ENCODE measurements at places on chromosomes 2 and 18.

- no peak for DNase-seq
Measured at GRCh38 chr2:158619496-158619895, 162.7 kb downstream of the PKP4 start.

- no peak for DNase-seq
Measured at GRCh38 chr2:86557836-86558235, 5.4 kb downstream of the CHMP3 start.

DNA sequence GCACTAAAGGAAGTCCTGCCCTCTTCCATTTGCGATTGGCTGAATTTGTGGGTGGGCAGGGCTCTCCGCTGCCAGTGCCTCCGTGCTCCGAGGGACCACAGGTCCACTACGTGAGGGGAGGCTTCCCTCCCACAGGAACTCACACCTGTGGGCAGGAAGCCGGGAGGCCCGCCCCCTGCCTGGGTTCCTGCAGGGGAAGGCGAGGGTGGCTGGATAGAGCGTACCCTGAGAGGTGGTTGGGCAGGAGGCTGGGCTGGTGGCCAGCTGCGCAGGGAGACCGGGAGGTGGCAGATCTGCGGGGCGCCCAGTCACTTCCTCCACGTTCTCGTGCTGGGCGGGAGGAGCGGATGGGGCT is 47.0 kb upstream of the PTH2R start:
- peak; percentile 91 for DNase-seq

GRCh38 chr2:219081701-219082331 is 21.1 kb upstream of the IHH start:
- no peak for DNase-seq

- no peak for DNase-seq
Measured at GRCh38 chr2:189442468-189442867, 1.2 kb downstream of the WDR75 start.

DNA sequence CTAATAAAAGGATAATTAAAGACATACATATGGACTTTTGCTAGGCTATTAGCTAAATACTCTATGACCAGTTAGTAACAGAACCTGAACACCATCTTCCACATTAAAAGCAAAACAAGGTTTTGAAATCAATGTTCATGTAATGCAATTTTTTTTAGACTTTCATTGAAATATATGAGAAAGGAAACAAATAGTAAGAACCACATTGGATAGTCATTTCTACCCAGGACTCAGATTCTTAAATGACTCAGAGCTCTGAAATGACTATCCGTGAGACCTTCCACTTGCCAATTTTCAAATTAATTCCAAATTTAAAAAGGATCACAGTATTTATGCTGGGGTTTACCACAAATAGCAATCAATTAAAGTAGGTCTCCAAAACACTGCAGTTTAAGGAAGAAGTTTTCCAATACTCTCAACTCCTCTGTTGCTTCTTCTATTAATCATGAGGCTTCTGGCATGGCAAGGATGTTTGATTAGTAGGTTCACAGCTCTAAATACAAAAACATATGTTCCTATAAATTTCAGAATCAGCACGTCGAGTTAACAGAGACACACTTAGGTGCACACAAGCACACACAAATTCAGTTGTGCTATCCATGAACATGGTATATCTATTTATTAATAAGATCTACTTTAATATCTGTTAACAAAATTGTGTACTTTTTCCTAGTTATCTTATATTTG is 841.0 kb downstream of the RNF144A start:
- DNase-seq = no peak

DNA sequence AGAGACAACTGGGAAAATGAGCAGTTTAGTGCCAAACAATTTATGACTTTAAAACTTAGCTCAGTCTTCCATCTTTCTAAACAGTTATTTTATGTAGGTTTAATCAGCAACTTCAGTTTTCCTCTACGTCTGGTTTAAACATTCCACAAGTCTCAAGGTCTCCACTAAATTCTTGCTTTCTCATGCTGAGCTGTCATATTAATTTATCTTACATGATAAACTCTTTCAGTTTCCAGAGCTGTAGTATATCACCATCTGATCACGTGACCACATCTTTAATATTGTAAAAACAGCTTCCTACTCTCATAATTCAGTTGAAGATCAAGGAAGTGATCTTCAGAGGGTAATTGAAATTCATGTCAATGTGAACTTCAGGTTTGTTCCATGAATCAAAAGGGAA is 158.6 kb downstream of the ZNF804A start:
- no peak for DNase-seq

DNA sequence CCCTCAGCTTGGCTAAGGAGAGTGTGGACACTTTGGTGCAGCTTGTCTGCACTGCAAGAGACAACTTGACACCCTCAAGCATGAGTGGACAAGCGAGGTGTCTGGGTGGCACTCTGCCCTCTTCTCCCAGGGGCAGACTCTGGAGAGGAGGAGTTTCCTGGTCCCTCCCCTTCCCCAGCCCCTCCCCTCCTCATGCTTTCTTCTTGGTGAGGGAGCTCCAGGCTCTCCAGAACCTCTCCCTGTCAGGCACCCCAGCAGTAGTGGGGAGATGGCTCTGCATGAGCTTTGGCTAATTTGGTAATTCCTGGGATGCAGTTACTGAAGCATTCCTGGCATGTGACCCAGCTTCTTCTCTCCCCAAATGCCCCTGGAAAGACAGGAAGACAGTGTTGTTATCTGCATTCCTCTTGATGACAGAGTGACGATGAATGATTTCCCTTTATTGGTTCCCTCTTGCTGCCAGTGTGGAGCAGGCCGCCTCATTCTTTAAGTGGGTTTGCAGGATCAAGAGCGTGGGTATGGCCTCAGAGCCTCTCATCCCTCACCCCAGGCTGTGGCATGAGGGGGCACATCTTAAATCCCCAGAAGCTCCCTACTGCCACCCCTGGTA is 89.2 kb downstream of the STPG4 start:
- DNase-seq = no peak

DNA sequence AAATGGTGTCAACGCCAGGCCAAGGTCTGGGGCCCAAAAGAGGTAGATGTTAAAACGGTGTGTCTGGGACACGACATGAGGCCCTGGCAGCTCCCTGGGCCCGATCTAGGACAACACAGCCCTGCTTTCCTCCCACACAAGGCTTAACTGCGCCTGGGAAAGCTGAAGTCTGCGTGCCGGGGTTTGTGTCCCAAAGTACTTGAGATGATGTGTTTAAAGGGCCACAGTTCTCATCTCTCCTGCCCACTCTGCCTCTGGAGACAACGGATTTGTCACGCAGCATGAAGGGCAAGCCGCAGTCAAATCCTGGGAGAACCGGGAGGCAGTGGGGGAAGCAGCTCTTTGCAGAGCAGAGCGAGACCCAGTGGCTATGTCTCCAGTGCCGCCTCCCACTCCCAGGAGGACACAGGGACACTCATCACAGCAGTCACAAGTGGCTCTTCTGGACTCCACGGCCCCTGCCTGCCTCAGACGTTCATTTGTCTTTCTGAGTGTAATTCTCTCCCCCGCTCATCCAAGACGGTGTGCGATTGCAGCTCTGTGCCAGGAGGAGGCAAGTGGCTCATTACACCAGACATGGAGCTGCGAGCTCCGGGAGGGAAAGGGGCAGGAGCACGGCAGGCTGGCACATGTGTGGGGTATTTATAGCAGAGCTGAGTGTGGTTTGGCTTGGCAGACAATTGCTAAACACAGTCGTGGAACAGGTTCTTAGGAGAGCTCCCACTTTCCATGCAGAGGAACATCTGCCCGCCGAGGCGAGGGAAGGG is 57.7 kb upstream of the SEMA4C start:
- DNase-seq = no peak

DNA sequence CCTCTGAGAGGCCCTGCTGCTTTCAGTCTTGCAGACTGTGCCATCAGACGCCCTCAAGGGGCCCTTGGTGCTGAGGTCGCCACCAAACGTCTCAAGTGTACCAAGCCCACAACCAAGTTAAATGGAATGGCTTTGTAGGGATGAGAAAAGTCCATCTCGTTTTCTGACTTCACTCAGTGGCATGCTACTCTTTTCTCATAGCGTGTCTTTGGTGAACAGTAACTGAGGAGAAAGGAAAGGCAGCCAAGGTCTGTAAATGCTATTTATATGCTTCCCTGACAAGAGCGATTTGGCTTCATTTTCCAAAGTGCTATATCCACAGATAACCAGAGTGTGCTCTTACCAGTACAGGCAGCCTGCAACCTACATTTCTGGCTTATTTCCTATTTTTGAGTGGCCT is 123.0 kb downstream of the MTX2 start:
- DNase-seq = no peak

DNA sequence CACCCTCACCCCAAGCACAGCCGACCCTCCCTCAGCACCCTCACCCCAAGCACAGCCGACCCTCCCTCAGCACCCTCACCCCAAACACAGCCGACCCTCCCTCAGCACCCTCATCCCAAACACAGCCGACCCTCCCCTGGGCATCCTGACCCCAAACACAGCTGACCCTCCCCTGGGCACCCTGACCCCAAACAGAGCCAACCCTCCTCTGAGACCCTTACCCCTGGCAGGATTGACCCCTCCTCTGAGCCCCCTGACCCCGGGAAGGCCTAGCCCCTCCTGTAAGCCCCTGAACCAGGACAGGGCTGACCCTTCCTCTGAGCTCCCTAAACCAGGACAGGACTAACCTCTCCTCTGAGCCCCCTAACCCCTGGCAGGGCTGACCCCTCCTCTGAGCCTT is 84.4 kb upstream of the RAB6C start:
- no peak for DNase-seq

- DNase-seq = no peak
Measured at GRCh38 chr2:15868704-15869103, 71.6 kb upstream of the MYCN start.

- no peak for DNase-seq
Measured at GRCh38 chr18:73778032-73778359, 369.6 kb downstream of the FBXO15 start.

GRCh38 chr2:38892819-38893218 is 3.1 kb downstream of the ARHGEF33 start:
- no peak for DNase-seq

DNA sequence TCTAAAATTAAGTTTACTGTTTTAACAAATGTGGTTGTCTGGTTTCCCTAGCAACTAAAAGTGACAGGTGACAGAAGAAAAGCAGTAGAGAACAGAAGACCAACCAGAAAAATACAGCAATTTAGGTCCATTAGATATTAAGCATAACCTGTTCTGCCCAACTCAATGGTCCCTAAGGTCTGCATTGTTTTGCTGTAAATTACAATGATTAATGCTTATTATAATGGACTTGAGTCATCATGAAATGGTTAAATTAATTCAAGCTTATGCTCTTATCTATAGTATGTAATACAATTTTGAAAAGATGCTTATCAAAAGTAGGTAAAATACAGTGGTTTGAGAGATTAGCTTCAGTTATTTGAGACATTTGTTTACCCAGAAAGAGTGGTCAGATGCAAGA is 378.0 kb downstream of the GRB14 start:
- DNase-seq = no peak

GRCh38 chr18:31954349-31954748 is 11.4 kb upstream of the TRAPPC8 start:
- DNase-seq = peak; percentile 10

DNA sequence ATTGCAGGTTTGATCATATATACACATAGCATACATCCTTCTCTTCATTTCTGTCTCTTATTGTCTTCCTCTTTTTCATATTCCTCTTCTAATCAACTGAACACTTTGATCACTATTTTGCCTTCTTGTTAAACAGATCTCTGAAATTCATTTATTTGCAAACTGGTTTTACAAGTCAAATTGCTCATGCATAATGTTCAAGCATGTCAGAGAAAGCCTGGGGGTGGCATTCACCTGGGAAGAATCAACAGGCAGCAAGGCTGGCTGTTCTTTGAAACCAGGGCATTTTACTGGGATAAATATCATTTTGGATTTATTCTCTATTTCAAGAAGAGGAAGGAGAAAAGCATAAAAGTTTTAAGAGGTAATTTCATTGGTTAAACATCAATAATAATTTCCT is 66.9 kb upstream of the LRATD1 start:
- DNase-seq = no peak

DNA sequence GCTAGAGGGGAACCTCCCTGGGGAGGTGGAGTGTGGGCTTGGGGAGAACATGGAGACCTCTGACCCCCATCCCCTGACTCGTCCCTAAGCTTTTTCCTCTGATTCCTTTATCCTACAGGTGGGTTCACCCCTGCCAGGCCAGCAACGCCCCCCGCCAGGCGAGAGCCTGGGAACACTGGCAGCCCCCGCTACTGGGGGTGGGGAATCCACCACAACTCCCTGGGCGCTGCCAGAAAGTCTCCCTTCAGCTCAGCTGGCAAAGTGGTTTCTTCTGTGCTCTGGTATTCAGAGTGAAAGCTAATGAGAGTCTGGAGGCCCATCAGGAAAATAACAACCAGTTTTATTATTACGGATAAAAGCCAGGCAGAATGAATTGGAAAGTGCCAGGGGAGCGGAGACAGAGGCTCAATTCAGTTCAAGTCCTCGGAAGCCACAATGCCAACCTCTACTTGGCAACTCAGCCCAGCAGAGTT is 2.8 kb downstream of the DIPK1C start:
- no peak for DNase-seq

DNA sequence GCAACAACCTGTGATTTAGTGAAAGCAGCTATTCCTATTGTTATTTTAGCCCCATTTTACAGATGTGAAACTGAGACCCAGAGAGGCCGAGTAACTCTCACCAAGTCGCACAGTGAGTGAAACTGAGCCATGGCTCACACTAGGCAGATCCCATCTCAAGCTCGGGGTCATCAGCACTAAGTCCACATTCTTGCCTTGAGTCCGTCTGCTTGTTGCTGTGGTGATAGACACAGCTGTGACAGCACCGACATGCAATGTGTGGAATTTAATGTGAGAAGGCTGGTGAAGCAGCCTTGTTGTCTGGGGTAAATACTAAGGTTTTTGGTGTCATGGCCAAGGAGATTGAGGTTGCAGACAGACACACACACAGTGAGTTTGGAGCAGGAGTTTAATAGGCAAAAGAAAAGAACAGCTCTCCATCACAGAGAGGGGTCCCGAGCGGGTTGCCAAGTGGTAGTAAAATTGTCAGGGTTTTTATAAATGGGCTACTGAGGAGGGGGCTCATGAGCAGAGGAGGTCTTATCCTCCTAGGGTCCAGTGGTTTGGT is 40.2 kb upstream of the GMCL1 start:
- DNase-seq = no peak

GRCh38 chr2:217062768-217063167 is 202.9 kb upstream of the TNP1 start:
- DNase-seq = no peak

GRCh38 chr2:98240786-98241398 is 105.4 kb upstream of the CNGA3 start:
- no peak for DNase-seq
